IPS-NIHi11 (cell line): ENCODE measurements at places on chromosomes 12 and 14.

DNA sequence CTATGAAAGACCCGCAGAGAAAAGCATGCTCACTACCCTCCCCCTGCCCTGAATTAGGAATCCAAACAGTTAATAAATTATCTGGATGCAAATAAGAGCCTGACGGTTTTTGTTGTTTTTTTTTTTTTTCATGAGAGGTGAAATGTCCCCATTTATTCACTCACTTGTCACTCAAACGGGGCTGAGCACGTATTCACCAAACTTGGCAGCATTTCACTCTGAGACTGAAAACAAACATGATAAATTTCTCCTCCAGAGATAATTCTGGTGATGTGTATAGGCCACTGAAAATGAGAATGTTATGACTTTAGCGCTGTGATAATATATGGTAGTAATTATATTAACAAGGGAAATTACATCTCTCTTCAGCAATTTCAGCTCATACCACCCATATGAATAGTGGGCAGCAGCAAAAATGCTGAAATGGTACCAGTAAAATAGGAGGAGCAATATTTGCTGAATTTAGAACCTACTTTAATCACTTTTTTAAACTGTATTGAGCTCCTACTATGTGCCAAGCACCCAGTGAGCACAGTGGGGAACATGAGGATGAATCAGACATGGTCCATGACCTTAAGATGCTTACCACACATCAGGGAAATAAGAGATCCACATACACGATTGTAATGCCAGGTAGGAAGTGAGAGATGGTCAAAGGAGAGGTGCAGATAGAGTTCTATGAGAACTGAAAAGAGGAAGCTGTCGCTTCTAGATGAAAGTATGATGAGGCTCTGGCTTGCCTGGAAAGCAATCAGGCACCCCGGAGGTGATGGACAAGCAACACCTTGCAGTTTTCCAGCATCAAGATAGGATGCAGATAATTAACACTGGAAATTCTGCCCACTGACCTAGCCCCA is 286.5 kb upstream of the TMPO start:
- DNase-seq, result no peak

DNA sequence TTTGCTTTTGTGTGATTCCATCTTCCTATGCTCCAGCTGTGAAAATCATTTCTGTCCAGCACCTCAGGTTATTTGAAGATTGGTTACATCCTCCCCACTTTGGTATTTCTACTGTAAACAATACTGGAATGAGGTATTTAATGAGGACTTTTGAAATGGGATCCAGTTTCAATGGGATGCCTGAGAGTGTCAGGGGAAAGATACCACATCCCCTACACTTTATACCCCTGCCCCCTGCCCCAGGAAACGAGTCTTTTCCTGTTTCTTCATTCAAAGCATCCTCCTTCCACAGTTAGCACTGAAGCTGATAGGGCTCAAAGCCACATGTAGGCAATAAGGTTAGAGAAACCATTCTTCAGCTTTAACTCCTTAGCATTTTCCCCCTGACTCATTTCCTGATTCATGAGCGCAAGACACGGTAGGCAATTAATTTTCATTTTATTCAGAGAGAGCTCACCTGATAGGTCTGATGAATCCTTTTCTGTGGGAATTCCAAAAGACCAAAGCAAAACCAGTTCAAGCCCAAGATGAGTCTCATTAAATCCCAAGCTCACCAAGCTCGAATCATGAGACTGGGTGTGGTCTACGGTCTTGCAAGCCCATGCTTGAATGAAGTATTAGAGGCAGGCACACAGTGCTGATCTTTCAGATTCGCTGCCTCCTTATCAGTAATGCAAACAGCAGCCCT is 143.6 kb upstream of the CRY1 start:
- DNase-seq, result no peak

- no peak for DNase-seq
Measured at GRCh38 chr12:90322006-90322405, 613.4 kb upstream of the ATP2B1 start.

DNA sequence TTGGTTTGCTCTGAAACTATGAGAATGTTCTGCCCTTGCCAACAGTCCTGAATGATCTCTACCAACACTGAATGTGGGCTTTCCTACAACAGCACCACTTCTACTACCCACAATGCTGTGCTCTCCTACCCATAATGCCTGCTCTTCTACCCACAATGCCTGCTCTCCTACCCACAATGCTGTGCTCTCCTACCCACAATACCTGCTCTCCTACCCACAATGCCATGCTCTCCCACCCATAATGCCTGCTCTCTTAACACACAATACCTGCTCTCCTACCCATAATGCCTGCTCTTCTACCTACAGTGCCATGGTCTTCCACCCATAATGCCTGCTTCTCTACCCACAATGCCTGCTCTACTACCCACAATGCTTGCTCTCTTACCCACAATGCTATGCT is 92.3 kb downstream of the KCNK13 start:
- no peak for DNase-seq

GRCh38 chr12:13196130-13196921 is at the start of gene EMP1:
EMP1 (plus strand) TSS chr12:13196726; CDS start chr12:13211511, 14,785 bp downstream.
- DNase-seq, result peak; percentile 61

- peak; percentile 10 for DNase-seq
Measured at GRCh38 chr14:60092526-60092920, 800 bp downstream of the PCNX4 start.

- no peak for DNase-seq
Measured at GRCh38 chr12:1034751-1035457, 43.9 kb downstream of the ERC1 start.
